ENCODE measurements at places on chromosomes 6 and 20.

- DNase-seq, result no peak
Observed at GRCh38 chr6:73028893-73029450, 196.3 kb downstream of the KHDC1L start.

DNA sequence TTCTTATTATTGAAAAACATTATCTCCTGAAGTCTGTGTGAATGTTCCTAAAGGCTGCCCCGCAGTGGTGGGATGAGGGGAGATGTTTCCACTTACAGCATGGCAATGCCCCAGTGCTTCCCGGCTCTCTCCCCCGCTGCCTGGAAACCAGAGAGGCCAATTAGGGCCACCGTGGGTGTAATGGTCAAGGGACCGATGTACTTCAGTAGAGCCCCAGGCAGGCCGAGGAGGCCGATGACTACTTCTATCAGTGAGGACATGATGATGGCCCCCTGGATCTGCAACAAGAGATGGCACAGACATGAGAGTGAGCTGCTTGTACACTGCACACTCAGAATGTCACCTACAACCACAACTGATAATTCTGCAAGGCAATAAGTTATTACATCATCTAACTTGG, 117.8 kb downstream of the SLC23A2 start:
- DNase-seq, result no peak

- DNase-seq, result no peak
Observed at GRCh38 chr6:157163434-157164159, 159.7 kb downstream of the TMEM242 start.

DNA sequence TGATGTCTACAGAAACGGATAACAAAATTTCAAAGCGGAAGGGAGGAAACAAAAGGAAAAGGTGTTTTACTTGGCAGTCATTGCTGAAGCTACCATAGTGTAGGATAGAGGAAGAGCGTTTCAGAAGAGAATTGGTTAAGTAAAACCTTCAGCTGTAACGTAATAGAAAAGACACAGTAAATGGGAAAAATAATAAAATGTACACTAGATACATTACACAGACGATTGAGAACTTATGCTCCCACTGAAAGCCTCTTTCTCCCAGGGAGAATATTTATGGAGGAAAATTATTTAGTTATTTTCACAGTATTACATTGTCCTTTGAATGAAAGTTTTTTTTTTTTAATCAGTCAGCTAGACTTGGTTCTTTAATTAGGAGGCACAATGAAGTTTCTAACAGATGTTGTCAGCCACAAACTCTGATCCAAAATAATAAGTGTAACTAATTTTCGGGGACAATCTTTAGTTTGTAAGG, 90.7 kb upstream of the PRDM1 start:
- no peak for DNase-seq

DNA sequence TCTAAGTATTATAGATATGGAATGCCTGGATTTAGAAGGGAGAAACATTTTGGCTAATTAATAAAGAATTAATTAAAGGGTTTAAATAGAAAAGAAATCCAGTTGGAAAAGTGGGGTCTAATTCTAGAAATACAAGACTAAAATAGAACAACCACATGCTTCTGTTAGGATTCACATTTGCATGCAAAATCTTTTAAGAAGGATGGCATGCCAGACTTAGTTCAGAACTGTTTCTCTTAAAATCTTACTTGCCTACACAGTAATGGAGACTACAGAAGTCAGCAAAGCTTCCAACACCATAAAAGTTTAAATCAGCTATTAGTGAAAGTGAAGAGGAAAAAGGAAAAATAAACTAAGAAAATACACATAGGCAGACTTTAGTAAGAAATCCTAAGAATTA, 32.7 kb upstream of the KATNA1 start:
- no peak for DNase-seq

GRCh38 chr6:20069021-20069522, 143.2 kb downstream of the MBOAT1 start:
- no peak for DNase-seq
